Muscle of back (tissue), 13 donors: ENCODE measurements at places on chromosomes 6 and 20.
A peak's percentile ranks its signal among the peaks of the same experiment; 100 is the strongest.

GRCh38 chr6:119834418-119834817 lies 484.9 kb upstream of the MAN1A1 start:
- no peak for DNase-seq

- no peak for DNase-seq
Observed at GRCh38 chr6:35028781-35029769, 112.1 kb downstream of the TCP11 start.

- DNase-seq = no peak
Observed at GRCh38 chr20:8260837-8261251, 128.8 kb downstream of the PLCB1 start.

- no peak for DNase-seq
Observed at GRCh38 chr6:72620871-72621290, 983 bp upstream of the KCNQ5 start.

GRCh38 chr6:42135161-42135560 lies 7.3 kb downstream of the C6orf132 start:
- no peak for DNase-seq

DNA sequence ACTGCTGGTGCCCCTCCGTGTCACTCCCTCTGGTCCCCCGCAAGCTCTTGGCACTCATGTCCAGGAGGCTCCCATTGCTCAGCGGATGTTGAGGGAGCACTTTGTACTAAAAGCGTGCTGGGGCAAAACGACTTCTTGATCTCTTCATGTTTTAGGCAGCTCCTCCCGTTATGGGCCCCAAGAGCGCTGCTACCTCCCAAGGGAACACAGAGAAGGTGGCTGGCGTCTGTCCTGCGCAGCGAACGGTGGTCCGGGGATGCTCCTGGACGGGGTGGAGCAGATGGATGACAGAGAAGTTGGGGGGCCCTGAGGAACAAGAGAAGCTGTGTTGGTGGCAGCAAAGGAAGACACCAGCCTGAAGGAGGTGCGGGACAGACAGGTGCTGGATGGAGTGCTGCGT lies 99.8 kb downstream of the TMEM242 start:
- no peak for DNase-seq

GRCh38 chr20:53753880-53754459 lies 160.3 kb upstream of the ZNF217 start:
- no peak for DNase-seq

DNA sequence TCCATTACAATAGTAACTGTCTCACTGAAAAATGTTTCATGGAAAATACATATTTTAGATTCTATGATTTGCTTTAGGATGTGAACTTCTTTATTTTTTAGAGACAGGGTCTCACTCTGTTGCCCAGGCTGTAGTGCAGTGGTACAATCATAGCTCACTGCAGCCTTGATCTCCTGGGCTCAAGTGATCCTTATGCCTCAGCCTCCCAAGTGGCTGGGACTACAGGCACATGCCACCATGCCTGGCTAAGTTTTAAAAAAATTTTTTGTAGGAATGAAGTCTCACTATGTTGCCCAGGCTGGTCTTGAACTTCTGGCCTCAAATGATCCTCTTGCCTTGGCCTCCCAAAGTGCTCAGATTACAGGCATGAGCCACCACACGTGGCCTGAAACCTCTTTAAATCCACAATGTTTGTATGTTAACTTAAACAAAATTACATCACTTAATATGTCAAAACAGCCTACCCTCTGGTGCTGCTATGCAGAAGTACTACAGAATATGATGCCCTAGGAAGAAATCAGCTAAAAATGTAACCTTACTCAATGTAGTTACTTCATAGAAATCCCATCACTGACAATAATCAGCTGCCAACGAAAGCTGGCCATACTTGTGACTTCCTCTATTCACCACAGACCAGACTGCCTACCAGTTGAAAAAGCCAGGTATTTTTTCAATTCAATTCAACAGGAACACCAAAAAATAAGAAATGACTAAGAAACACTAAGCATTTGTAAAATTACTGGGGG lies 17.6 kb downstream of the EEF1A1 start:
- no peak for DNase-seq

GRCh38 chr6:111573131-111573883 lies 32.4 kb downstream of the TRAF3IP2 start:
- DNase-seq = no peak

DNA sequence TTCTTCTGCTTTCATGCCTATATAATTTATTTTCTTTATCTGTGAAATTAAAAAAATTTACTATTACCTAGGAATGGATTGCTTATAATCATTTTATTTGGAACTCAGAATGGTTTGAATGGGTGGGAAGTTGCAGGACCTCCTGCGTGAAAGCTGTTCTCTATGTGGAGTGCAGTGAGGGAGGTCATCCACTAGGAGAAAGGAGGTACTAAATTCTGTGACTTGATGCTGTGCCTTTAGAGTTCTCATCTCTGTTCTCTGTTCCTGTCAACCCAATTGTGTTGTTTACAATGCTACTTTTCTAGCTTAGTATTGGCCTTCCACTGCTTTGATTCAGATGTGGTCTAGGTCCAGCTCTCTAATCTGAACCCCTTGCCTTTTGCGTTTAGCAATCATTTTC lies 65.0 kb upstream of the HIVEP1 start:
- no peak for DNase-seq

- DNase-seq = no peak
Observed at GRCh38 chr6:74447013-74447412, 751.0 kb downstream of the CD109 start.

DNA sequence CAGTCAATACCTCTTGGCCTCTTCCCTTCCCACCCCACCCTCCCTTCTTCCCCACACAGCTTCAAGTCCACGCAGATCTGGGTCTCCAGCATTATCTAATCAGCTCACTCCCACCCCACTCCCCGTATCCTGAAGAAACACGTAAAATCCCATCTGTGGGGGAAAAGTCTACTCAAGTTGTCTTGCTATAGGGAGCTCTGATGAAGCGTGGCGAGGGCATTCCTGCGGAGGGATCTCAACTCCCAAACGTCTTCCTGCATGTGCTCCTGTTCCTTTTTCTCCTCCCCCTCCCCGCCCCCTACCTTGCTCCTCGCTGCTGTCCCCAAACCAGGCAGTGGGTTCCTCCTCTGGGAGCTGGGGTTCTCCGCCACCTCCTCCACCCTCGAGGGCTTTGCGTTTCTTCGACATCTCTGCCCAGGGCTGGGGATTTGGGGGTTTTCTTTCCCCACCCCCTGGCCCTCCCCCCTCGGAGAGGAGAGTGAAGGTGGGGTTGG lies 181.8 kb downstream of the TBXT start:
- DNase-seq = no peak

GRCh38 chr6:143754204-143754603 lies 76.4 kb downstream of the PHACTR2 start:
- DNase-seq = no peak

- no peak for DNase-seq
Observed at GRCh38 chr20:48772183-48772976, 55.4 kb downstream of the PREX1 start.

DNA sequence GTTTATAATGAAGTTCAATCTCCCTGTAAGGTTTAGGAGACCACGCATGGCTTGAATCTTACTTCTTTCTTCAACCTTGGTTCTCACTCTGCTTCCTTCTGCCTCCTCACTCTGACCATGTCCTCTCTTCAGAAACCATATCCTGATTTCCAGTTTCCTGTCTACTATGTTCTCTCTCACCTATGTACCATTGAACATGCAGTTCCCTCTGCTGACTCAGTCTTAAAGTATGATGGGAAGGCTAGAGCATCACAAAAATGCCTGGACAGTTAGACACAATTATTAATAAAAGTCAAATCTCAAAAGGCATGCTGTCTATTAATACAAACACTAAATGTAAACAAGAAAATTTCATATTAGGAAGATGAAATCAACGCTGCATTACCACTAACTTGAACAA lies 151.6 kb downstream of the PRKN start:
- no peak for DNase-seq

DNA sequence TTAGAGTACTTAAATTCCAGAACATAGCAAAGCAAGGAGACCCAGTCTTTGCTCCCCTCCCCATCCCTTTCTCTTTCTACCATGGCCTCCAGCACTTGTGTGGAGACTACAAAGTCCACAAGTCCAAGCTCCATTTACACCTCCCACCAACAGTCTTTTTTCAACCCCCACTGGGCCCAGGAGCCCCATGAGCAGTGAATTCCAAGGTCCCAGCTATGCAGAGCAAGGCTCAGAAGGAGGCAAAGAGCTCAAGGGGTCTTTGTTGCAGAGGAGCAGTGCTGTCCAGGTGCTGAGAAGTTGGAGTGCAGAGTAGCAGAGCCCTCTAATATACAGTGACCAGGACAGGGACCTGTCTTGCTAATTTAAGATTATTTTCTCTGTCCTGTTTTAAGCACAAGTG lies 9.0 kb downstream of the PAK5 start:
- no peak for DNase-seq

- no peak for DNase-seq
Observed at GRCh38 chr6:116697480-116697879, 16.5 kb downstream of the KPNA5 start.

DNA sequence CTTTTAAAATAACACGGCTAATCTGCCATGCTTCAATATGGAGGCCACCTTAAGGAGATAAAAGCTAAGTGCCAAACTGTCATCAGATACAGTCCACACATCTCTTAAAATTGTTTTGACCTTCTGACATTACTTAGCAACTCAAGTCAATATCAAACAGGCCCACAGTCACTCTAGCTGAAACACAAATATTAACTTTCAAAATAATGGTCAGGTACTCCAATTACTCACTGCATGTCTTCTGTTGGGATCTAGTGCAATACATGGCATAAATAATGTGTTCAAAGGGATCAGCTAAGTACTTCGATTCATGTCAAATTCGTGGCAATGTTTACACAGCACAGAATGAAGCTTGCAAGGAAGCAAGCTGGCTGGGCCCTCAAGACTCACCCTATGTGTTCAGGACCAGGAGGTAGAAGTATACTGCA lies 133.9 kb upstream of the BEND6 start:
- DNase-seq = no peak

DNA sequence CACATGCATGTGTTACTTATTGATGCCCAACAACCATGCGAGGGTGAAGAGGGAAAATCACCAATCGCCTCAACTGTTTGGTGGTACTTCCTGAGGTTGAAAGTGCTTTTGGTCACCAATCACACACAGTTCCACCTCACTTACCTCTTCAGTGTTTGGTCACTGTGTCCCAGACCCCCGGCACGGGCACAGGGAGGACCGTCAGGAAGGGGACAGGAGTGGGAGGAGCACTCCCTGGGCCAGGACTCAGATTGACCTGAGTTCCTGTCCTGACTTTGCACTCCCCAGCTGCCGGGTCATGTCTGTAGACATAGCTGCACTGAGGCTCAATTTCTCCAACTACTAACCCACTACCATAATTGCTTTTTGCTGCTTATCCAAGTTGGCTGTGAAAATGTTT lies 74.2 kb upstream of the PBOV1 start:
- DNase-seq = no peak

DNA sequence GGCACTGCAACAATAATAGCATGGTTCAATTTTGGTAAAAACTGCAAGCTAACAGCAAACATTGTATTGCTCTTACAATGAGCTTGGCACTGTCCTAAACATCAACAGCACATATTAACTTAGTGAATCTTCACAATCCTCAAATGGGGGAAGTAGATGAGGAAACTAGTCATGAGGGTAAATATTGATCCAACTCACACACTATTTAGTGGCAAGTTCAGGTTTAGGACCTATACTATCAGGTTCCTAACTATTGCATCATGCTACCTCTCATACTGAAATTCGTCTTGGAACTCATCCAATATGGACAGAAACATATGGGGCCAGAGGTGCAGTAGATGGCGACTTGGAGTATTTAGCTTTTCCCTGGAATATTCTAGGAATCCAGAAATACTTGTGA lies 34.2 kb downstream of the FKBP1C start:
- no peak for DNase-seq

DNA sequence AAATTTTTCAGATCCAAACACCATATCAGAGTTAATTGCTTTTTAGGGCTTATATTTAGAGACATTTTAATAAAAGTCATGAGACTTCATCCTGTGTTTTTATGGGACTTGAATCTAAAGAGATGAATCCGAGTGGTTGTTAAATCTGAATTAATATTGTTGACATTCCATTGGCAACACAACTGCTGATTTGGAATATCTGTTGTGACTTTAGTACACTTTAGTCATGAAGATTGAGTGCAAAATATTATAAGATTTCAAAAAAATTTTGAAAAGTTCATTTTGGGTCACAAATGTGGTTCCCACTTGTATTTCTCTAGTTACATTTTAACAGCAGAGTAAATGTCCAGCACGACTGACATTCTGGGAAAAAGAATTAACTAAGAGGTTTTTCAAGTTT lies 442.7 kb upstream of the HSF2 start:
- DNase-seq = no peak

GRCh38 chr6:14871221-14871620 lies 374.6 kb upstream of the JARID2 start:
- no peak for DNase-seq

DNA sequence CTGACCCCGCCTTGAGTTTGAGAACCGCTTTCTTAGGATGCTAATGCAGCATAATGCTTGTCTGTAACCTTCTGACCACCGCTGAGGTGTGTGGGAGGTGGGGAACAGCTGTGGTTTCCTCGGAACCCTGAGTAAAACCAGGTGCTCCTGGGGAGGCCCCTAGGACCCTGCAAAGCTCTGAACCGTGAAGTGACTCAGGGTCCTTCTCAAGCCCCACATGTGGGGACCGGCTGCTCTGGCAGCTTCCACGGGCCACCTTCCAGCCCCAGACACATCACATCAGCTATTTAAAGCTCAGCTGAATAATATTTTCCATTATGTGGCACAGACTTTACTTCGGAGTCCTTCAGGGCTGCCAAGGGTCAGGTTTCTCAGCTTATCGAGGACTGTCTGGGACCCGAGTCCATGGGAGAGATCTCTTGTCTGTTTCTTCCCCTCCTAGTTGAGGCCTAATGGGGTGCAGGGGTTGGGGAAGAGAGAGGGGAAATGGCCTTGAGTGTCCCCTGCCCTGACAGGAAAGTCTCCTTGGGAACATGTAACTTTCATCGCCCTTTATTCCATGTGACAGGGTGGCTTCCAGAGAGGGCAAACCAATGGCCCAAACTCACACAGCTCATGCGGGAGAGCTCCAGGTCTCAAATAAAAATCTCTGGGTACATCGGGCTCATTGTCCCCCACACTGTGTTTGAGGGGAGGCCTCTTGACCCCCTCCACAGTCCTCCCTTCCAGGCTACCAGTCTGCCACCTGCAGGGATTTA lies 186.1 kb upstream of the SLC24A3 start:
- DNase-seq = peak; percentile 54

DNA sequence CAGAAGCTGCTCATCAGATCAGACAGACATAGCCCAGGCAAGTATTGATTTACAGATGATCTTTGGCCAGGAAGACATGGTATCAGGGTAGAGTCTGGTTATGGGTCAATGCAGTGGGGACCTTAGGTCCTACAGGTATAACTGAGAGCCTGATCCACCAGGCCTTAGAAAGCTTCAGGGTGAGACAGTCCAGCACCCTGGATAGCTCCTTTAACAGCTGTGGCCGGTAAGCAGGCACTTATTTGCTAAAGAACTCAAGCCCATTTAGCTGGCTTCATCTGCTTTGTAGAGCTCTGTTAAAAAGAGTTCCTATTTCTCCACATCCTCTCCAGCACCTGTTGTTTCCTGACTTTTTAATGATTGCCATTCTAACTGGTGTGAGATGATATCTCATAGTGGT lies 39.6 kb downstream of the ESR1 start:
- peak; percentile 24 for DNase-seq

- DNase-seq = peak; percentile 77
Observed at GRCh38 chr6:42276034-42276890, 58.6 kb upstream of the MRPS10 start.

- no peak for DNase-seq
Observed at GRCh38 chr6:128161839-128162238, 261.0 kb upstream of the THEMIS start.

- DNase-seq = no peak
Observed at GRCh38 chr6:33587529-33587928, 7.5 kb upstream of the BAK1 start.

GRCh38 chr6:156795825-156796224 lies 18.6 kb downstream of the ARID1B start:
- peak; percentile 12 for DNase-seq
